ENCODE measurements at places on chromosomes 1 and 21.

GRCh38 chr1:33824971-33825370 is 38.9 kb upstream of the HMGB4 start:
- DNase-seq = no peak

GRCh38 chr1:25649505-25650288 is 33.1 kb downstream of the MAN1C1 start:
- no peak for DNase-seq

DNA sequence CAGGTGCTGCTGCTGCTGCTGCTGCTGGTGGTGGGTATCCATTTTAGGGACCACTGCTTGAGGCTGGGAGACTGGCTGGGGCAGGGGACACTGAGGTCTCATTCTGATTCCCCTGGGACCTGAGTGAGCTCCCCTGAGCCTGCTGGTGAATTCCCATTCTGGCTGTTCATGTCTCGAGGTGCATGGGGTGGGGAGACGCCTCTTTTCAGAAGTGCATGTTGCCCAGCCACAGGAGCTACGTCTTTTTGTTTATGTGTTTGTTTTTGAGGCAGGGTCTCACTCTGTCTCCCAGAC is 133.4 kb downstream of the RHOU start:
- no peak for DNase-seq

DNA sequence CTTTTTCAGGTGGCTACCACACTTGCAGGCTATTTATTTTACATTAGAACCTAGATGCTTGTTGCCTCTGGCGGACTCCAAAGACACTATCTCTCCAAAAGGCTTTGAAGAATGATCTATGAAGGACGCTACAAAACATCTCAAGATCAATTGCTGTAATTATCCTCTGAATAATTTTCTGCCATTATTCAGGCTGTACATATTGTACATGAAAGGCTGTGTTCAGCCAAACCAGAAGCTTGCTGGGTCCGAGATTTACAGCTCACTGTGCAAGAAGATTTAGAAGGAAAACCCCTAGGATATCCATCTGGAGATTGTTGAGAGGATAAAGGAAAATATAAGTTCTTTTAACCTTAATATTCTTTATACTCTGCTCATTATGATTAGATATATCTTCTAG is 523.6 kb upstream of the PLXNA2 start:
- no peak for DNase-seq

GRCh38 chr1:201288765-201289164 is 5.5 kb downstream of the PKP1 start:
- DNase-seq = no peak

- no peak for DNase-seq
Observed at GRCh38 chr1:245859493-245860114, 647.5 kb downstream of the SMYD3 start.

DNA sequence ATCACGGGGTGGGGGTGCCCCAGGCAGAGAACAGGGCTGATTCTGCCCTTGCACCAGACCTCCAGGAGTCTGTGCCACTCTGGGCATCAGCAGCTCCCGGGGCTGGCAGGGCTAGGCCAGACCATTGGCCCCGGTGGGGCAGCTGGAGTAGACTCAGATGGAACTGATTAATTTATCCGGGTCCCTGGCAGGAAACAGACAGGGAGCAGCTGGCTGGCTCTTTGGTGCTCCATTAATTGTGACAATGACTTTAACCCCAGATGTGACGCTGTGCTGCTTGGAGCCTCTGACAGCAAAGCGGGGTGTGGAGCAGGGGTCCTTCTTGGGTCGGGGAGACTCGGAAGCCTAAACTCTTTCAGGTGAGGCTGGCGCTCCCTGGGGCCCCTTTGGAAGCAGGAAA is 9.5 kb downstream of the EPHA8 start:
- peak; percentile 46 for DNase-seq

DNA sequence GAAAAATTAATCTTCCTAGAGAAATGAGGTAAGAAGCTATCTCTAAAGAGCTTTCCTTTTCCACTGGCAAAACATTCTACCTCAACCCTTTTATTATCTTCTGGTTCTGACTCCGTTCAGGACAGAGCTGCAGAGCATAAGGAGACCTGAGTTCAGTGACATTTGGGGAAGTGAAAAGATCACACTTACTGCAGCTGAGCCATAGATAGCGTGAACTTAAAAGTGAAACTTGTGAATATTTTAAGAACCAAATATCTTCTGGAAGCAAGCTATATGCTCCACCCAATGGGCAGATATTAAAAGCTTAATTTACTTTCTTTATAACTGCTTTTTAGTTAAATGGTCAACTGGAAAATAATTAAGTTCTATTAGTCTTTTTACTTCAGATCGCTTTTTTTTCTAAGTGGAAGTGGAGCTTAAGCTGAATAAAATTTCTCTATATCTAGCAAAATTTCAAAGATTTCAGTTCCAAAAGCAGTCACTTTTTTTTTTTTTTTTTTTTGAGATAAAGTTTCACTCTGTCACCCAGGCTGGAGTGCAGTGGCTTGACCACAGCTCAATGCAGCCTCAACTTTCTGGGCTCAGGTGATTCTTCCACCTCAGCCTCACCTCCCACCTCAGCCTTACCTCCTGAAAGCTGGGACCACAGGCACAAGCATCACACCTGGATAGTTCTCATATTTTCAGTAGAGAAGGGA is 11.9 kb downstream of the PTPN22 start:
- no peak for DNase-seq

- no peak for DNase-seq
Observed at GRCh38 chr1:221904319-221904718, 162.4 kb upstream of the DUSP10 start.

DNA sequence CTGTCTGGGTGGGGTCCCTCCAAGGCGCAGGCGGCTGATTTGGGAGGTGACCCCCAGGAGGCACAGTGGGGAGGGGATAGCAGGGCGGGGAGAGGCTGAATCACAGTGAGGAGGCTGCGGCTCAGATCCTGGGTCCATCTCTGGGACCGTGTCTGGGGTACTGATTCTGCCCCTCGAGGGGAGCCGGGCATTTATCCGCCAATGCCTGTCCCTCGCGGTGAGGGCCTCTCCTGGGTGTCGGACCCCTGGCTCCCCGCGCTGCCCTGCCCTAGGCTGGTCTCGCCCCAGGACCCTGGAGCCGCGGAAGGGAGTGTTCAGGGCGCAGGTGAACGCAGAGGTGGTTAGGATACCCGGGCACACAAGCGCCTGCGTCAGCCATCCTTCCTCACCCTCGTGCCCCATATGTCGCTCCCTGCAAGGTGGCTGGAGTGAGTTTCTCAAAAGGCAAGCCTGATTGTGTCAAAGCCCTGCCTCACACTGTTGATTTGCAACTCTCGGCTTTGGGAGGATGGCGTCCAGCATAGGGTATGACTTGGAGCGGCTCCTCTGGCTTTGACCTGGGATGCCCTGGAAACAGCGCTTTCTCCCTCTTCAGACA is 530.9 kb downstream of the PTPRU start:
- DNase-seq = no peak

- no peak for DNase-seq
Observed at GRCh38 chr21:26946744-26947446, 20.0 kb downstream of the ADAMTS5 start.

DNA sequence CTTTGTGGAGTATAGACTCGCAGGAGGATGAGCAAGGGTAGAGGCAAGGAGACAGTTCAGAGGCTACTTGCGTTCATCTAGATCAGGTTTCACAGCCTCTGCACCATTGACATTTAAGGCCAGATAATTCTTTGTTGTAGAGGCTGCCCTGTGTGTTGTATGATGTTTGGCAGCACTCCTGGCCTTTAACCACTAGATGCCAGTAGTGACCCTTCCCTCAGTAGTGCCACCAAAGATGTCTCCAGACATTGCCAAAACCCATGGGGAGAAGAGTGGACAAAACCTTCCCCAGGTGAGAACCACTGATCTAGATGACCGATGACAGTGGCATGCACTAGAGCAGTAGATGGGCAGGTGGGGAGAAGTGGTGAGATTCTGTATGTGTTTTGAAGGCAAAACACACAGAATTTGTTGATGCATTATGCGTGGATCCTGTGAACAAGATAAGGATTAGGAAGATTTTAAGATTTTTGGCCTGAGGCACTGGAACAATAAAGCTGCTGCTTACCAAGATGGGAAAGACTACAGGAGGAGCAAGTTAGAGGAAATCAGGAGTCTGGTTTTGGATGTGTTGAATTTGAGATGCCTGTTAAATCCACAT is 9.9 kb upstream of the COG2 start:
- peak; percentile 41 for DNase-seq

- DNase-seq = no peak
Observed at GRCh38 chr1:26119892-26120608, 8.4 kb downstream of the PDIK1L start.

GRCh38 chr1:47866601-47867437 is 130.4 kb downstream of the TRABD2B start:
- peak; percentile 77 for DNase-seq

DNA sequence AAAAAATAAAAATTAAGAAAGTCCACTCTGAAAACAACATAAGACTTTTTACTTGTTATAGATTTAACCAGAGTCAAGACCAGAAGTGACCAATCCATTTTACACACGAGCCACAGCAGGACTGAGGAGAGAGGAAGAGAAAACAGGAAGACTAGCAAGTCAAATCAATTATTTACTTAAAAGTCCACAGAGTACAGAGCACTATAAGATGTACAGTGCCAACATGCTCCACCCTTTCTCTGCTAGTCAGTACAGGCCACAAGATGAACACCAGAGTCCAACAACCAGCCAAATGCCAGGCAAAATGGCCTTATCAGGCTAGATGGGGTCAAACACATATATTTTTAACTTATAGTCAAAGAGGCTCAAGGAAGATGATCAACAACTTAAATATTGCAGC is 19.5 kb downstream of the LUZP1 start:
- DNase-seq = no peak

GRCh38 chr1:25054526-25055323 is 124.6 kb upstream of the RUNX3 start:
- no peak for DNase-seq

- DNase-seq = no peak
Observed at GRCh38 chr21:15293240-15293639, 228.4 kb upstream of the NRIP1 start.

DNA sequence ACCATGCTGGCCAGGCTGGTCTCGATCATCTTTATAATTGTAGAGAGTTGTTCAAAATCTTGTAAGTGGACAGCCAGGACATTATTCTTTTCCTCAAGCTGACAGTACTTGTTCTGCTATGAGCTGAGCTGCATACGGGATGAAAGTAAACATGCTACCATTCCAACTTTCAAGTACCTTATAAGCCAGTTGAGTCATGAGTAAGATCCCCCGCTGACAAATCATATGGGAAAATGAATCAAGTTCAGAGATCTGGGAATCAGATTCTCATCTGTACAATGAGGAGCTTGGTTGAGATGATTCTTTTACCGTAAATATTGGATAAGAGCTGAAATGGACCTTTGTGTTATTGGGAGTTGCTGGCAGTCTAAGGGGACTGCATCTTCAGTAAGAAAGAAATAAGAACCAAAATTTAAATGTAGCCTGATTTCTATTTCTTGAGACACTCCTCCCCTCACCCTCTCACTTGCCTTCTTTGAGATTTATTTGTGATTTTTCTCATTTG is 62.7 kb downstream of the CENPF start:
- DNase-seq = no peak

DNA sequence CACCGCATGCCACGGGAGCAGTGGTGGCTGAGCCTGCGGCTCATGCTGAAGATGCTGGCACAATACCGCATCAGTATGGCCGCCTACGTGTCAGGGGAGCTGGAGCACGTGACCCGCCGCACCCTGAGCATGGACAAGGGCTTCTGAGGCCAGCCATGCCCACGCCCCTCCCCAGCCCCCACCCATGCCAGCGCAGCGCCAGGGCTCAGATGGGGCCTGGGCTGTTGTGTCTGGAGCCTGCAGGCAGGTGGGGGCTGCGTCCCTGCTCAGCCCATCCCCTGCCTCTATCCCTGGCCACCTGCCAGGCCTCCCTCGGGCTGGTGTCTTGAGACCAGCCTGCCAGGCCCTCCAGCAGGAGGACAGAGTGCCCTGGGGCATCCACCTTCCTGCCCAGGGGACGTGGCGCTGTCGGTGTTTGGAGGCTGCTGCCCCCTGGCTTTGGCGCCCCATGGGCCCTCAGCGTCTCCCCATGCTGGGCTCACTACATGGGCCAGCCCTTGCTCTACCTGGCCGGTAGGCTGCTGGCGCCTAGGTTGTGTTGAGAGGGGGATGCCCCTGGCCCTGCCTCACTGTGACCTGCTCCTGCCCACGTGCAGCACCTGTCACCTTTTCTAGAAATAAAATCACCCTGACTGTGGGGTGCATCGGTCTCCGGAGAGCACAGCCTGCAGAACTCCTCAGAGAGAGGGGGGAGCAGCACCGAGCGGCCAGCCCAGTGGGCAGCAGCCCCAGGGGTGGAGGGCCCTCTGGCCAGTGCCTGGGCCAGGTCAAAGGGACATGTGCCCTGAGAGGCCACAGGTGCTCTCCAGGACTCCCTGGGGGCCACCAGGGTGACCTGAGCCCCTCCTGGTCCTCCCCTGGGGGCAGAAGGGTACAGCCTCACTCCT is 12.2 kb downstream of the CFAP410 start:
- DNase-seq = no peak

GRCh38 chr1:153752571-153753195 is 22.5 kb upstream of the SLC27A3 start:
- no peak for DNase-seq

- DNase-seq = no peak
Observed at GRCh38 chr1:222886194-222886854, 71.5 kb downstream of the DISP1 start.

DNA sequence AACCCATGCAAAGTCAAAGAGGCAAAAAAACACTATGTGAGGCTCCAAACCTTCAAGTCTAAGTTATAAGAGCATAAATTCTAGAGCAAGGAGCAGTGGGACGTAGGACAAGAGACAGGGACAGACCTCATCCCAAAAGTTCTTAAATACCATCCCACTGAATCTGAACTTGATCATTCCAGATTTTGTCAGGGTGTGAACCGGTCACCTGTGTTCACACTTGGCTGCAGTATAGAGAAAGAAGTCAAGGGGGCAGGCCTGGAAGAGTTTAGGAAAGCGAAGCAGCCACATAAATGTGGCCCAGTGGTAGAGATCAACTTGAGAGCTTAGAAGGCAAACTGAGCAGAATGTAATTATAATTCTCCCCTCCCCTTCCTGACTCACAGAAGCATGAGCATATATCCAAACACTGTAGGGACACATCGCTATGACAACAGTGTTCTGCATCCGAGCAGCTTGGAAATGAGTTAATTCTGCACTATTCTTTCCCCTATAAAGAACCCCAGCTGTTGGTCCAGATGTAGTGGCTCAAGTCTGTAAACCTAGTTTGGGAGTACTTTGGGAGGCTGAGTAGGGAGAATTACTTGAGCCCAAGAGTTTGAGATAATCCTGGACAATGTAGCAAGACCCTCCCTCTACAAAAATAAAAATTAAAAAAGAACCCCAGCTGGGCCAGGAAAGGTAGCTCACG is 2.7 kb downstream of the AKR7A2 start:
- DNase-seq = no peak

- no peak for DNase-seq
Observed at GRCh38 chr1:107609808-107610207, 355.2 kb downstream of the VAV3 start.

- DNase-seq = peak; percentile 32
Observed at GRCh38 chr1:24502065-24502708, 449 bp upstream of the RCAN3 start.

All from NCI-H1694 treated with DMSO at 0.1 percent for 48 hours (cell line).